ENCODE measurements at places on chromosomes 16 and 17.
A peak's percentile ranks its signal among the peaks of the same experiment; 100 is the strongest.

DNA sequence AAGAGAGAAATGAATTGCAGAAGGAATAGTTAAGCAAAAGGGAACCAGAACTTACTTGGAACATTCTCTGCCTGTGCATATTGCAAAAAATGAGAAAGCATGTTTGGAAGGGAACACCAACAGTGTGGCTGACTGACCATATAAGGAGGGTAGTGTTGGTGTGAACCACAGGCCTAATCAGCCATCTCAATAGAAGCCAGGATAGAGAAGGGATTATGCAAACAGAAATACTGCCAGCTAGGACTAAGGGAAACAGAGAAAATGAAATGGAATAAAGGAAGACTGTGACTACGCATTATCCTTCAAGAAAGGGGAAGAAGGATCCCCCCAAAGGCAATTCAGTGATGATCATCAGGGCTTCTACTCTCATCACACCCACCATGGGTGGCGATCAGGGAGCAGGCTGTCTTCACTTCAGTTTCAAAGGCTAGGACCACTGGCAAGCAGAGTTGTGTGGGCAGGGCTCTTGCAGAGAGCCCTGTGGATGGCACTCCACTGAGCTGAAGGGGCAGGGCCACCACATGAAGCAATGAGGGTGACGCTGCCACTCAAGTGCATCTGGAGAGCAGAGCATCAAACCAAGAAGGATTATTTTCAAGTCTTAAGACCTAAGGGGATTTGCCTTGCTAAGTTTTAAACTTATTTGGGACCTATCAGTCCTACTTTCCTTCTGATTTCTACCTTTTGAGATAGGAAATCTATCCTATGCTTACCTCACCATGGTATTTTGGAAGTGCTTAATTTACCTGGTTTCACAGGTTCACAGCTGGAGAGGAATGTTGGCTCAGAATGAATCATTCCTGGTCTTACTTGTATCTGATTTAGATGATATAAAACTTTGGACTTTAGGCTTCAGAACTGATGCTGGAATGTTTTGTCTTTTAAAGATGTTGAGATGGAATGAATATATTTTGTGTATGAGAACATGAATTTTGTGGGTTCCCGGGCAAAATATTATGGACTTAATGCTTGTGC is 140.5 kb downstream of the SSH2 start:
- no peak for DNase-seq

DNA sequence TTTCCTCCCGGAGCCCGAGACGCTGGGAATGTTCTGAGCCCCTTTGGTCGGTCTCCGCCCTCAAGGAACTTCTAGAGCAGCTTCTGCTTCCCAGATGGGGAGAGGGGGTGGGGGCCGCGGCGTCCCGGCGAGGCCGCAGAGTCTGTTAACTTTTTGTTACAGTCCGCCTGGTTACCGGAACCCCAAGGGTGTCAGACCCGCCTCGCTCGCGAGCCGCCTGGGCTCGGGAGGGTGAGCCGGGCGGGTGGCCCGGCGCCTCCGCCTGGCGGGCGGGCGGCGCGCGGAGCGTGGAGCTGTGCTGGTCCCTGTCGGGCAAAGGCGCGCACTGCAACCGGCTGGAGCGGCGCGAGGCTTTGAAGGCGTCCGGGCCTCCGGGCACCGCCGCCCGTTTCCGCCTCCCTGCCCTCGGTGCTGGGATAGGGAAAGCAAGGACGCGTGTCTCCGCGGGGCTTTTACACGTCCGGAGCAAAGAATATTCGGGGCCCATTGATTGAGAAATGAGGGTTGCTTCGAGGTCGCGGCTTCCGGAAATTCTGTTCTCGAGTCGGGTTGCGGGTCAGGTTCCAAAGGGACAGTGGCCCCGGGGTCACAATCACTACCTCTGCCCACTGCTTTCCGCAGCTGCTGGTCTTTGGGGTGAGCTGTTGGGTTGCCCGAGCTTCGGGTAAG is 1.7 kb downstream of the HS3ST3B1 start:
- DNase-seq = peak; percentile 65

- DNase-seq = no peak
These were observed 407 bp upstream of the TMEM94 start for GRCh38 chr17:75456039-75456416.

DNA sequence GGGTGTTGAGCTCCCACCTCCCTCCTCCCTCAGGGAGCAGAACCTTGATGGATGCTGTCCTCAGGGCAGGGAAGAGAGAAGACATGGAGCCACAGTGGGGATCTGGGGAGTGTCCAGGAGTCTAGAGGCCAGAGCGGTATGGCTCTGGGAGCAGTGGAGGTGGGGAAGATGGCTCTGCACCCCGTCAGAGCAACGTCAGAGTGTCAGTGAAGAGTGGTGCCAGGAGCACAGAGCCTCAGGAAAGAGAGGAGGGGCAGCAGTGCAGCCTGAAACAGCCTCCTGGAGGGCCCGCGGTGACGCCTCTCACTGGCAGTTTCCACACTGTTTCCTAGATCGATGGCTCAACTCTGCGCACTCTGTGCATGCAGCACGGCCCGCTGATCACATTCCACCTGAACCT is 23.2 kb upstream of the SLC5A11 start:
- DNase-seq = no peak

DNA sequence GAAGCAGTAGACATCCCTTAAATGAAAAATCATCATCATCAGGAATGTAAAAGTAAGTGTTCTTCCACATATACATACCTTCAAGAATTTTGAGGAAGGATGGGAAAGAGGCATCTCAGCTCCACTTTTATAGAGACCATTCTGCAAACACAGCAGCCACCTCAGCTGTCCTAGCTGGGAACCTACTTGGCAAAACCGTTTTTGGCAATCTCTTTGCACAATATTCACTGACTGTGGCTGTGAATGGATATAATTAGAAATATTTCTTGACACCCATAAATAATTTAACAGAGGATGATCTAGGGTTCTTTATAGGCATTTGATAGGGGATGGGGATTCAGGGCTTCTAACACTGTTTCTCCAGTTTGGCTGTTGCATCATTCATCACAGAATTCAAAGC is at the start of gene MYH4:
Gene MYH4 (minus strand): TSS at position 101 of the 400 bp plus-strand sequence. CDS start 2,814 bp downstream, outside the sequence.
- no peak for DNase-seq

DNA sequence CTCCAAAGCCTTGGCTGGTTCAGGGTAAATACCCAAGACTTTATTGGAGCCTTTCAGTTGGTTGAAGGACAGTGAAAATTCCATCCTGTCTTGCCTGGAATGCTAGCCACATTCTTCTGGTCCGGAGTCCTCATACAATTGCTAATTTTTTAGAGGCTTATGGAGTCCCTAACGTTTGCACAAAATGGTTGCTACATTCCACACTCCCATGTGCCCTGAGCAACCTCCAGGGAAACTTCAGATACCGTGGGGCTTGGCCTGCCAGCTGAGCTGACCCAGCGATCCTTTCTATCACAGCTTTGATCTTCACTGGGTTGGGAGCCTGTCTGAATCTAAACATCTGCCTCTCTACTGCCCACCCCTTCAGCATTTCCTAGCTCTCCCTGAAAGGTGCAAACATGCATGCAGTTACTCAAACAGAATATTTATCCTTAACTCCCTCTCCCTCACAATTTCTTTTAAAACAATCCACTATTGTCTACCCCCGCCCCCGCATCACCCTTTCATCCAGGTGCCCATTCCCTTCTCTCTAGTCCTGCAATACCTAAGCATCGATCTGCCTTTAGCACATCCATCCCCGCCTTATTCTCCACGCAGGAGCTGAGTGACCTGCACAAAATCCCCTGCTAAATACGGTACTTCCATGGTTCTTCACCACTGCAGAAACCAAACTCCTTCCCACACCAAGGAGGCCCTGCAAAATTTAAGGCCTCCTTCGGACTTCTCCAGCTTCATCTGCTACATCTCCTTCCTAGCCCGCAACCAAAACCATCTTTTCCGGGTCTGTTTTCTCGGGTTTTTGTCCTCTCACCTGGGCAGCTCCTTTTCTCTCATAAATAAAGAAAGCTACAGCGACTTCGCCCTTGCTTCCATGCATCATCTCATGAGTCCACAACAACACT is 810 bp upstream of the GAN start:
- DNase-seq = no peak
